ENCODE measurements at places on chromosomes 3 and 15. TPM values are rescaled to one million over a fixed set of nuclear protein-coding genes. Genes with fewer than 3 reads are reported as not detected.
A peak's percentile ranks its signal among the peaks of the same experiment; 100 is the strongest.

Gene CEMIP
- total RNA-seq: 1.2 TPM

DNA sequence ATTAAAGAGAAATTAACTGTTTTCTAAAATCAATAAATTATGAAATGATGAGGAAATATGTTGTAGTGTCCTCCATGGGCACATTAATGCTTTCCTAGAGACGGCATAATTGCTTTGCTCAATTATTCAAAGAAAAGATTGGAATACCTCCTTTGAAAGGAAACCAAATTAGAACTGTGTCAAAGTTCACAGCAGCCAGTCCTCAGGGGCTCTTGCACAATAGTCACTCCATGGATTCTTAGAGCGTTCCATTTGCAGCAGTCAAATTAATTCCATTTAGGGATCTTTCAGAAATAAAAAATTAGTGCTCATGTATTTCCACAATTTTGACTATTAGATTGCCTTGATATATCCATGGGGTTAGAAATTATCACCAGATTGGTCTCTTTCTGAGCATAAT lies 841.6 kb upstream of the DPPA4 start:
- DNase-seq: no peak

Gene TAGLN3
- not detected for total RNA-seq

- no peak for DNase-seq
Measured at GRCh38 chr3:143226678-143227291, 107.2 kb downstream of the CHST2 start.

GRCh38 chr3:57794951-57795350 lies 38.8 kb downstream of the SLMAP start:
- DNase-seq: no peak

GRCh38 chr3:113626503-113627371 lies 69.7 kb downstream of the USF3 start:
- DNase-seq: no peak

Gene CHRNB4
- not detected for total RNA-seq

Gene ULK4
- 16.1 TPM for total RNA-seq

DNA sequence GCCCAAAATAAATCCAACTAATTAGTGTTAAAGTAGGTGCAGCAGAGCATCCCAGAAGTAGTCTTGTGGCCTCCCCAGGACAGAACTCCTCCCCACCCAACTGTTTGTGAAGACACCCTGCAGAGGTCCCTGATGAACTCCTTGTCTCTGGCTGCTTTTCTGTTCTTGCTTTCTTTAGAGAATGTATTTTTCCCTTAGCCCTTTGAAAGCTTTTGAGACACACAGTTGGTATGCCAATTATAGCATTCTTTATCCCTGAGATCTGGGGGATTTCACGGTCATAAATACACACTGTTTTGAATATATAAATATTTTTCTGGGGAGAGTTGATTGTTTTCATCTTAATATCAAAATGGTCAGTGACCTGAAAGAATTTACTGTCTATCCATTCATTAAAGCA lies 9.8 kb downstream of the TFG start:
- DNase-seq: no peak

DNA sequence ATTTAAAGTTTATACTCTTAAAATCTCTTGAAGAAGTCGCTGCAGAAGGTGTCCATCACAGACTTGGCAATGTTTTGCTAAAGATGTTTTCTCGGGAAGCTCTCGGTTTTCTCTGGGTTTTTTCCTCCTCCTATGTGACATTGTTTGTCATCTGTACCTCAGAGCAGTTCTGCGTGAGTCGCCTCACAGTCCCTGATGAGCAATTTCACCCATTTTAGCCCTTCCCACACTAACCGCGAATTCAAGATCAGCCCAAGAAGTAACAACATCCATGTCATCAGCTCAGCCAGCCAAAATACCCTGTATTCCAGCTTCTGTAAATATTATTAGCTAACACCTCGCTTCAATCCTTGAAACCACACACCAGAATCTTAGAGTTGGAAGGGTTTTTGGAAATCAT lies 224.3 kb upstream of the SETMAR start:
- DNase-seq: no peak

Gene SACM1L
- total RNA-seq: 63.4 TPM

- DNase-seq: peak; percentile 16
Measured at GRCh38 chr15:68223171-68223570, 6.4 kb downstream of the CLN6 start.

DNA sequence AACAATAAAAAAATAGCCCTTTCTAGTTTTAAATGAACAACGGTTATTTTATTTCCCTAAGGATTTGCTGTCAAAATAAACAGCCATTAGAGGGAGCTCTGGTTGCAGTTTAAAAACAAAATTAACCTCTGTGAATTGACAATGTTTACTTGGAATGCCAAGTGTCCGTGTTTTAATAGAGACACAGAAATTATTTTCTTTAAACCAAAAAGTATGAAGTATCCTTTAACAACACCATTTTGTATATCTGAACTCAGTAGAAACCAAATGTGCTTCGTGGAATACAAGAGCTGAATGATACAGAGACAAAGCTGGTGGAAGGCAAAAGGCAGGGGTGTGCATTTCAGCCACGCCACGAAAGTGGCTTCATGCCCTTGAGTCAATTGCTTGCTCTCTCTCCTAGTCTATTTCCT lies 74.4 kb downstream of the MOBP start:
- no peak for DNase-seq

DNA sequence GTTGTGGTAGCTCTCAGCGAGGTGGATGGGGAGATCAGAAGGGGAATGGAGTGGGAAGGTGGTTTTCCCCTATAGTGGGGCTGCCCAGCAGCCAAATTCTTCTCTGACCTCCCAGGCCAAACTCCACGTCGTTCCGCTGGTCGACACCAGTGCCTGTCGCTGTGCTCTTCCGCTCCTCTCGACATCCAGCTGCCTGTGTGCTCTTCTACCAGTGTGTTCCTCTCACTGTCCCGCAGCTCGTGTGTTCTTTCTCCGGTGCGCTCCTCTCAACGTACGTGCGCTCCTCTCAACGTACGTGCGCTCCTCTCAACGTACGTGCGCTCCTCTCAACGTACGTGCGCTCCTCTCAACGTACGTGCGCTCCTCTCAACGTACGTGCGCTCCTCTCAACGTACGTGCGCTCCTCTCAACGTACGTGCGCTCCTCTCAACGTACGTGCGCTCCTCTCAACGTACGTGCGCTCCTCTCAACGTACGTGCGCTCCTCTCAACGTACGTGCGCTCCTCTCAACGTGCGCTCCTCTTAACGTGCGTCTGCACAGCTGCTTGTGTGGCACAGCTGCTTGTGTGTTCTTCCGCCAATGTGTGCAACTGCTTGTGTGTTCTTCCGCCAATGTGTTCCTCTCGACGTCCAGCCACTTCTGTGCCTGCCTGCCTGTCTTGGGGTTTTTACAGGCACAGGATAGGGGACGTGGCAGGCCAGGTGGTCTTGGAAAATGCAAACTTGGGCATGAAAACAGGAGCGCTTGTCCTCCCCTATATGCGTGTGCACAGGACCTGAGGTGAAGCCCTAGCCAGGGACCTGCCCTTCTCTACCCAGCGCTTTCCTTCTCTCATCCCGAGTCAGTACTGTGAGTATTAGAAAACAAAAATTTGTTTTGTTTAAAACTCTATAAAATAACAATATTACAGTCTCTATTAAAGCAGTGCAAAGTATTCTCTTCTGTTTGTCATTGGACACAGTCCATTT lies 991.1 kb downstream of the GBE1 start:
- DNase-seq: no peak

Gene RAB6B
- total RNA-seq: 3.1 TPM

DNA sequence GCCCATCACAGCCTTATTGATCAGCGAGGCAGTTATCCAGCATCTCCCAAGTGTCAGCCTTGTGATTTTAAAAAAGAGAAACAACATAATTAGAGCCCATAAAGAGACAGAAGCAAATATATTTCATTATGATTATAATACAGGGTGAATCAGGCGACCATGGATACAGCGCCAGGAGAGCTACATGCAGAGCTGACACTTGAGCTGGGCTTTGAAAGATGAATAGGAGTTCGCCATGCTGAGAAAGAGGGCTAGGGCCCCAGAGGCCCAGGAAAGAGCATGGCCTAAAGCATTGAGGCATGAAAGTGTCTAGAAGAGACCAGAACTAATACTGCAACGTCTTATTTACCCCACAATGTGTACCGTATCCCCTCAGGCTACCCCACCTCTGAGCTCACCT lies 4.2 kb upstream of the CORO2B start:
- no peak for DNase-seq

- DNase-seq: no peak
Measured at GRCh38 chr3:49652903-49653415, 21.2 kb upstream of the APEH start.

DNA sequence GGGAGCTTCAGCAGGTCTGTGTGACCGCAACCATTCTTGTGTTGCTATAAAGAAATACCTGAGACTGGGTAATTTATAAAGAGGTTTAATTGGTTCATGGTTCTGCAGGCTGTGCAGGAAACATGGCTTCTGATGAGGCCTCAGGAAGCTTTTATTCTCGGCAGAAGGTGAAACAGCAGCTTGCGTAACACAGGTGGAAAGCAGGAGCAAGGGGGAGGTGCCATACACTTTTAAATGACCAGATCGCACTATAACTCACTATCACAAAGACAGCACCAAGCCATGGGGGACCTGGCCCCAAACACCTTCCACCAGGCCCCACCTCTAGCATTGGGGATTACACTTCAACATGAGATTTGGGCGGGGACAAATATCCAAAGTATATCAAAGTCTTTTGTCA lies 8.3 kb upstream of the CIB2 start:
- DNase-seq: no peak

Gene SATB1
- total RNA-seq: 20.2 TPM

- DNase-seq: no peak
Measured at GRCh38 chr3:115652738-115653137, 29.4 kb downstream of the GAP43 start.

- DNase-seq: no peak
Measured at GRCh38 chr3:63809607-63810006, 9.5 kb upstream of the C3orf49 start.

DNA sequence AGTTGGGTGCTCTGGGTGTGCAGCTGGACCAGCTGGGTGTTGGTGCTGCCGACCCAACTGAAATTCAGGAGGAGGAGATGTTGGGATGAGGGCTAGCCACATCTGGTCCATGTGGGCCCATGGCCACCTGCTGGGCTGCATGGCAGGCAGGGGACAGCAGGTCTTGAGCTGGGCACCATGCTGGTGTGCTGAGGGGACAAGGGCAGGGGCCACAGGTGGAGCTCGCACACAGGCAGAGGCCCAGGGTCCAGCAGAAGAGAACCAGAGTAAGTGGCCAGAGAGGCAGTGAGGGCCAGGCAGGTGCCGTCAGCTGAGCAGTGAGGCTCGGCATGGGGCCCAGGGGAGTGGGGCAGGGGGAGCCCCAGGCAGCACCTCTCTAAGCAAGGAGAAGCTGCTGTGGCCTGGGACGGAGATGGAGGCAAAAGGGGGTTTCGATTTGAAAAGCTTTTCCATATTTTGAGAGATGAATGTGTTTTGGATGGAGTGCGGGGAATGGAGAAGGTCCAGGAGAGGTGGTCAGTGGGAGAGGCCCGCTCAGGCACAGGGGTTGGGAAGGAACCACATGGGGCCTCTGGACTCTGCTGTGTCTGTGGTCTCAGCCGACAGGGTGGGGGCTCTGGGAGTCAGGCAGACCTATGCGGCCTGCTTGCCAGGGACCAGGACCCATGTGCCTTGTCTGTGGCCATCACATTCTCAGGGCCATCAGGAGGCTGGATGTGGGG lies 30.5 kb upstream of the PLXNA1 start:
- DNase-seq: no peak

DNA sequence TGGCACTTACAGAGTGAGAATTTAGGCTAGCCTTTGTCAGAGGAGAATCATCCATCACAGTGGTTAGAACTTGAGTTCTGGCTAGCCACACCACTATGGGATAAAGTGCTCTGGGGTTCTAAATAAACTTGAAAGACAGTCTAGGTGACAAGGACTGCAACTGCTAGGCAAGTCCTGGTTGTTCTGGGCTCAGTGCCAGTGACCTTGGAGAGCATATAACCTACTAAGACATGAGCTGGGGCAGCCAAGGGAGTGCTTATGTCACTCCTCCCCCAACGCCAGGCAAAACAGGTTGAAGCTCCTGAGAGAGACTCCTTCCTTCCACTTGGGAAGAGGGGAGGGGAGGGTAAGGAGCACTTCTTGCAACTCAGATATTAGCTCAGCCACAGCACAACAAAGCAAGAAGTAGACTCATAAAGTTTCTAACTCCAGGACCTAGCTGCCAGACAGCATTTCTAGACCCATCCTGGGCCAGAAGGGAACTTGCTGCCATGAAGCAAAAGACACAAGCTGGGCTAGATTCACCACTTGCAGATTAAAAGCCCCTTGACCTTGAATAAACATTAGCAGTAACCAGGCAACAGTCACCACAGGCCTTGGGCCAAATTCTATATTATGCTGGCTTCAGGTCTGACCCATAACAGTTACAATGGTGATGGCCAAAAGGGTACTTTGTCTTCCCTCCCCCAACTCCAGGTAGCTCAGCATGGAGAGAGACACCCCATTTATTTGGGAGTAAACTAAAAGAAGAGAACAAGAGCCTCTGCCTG lies 963.7 kb downstream of the PLOD2 start:
- DNase-seq: no peak

All from omental fat pad (tissue), 4 donors.